ENCODE measurements at places on chromosomes 1 and 21. TPM values are rescaled to one million over a fixed set of nuclear protein-coding genes. Genes with fewer than 3 reads are reported as not detected.

Gene SH2D1B
- total RNA-seq, result not detected

Gene KRTAP12-2
- not detected for total RNA-seq

Gene SLAMF8
- total RNA-seq, result 0.19 TPM

DNA sequence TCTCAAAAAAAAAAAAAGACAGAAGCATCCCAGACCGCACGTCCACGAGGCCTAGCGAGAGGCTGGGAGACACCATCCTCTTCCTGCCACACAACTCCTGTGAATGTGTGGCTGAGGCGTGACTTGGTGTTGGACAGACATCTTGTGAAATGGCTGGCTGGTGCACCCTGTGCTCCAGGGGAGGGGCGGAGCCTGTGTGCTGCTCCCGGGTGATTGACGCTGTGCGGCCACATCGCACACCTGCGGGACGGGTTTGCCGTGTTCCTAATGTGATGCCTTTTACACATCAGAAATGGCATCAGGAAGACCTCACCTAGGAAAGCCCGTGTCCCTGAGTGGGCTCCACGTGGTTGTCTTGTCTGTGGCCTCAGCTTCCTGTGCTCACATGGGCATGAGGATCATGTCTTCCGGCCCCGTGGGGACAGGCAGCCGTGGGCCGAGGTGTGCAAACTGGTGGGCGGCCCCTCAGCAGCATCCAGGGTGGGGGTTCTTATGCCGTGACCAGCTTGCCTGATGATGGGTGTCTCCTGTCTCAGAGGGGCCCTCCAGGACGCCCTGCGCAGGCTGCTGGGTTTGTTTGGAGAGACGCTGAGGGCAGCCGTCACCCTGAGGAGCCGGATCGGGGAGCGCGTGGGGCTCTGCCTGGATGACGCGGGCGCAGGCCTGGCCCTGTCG lies 64.4 kb downstream of the PCNT start:
- DNase-seq, result no peak

Gene LMX1A
- not detected for total RNA-seq

GRCh38 chr1:214143006-214143992 lies 137.7 kb upstream of the SMYD2 start:
- no peak for DNase-seq

Gene NEXN
- total RNA-seq, result 1.7 TPM

All from activated naive CD4-positive, alpha-beta T cell treated with anti-CD3 and anti-CD28 coated beads for 36 hours (primary cell).